ENCODE measurements at places on chromosomes 3 and 15.

DNA sequence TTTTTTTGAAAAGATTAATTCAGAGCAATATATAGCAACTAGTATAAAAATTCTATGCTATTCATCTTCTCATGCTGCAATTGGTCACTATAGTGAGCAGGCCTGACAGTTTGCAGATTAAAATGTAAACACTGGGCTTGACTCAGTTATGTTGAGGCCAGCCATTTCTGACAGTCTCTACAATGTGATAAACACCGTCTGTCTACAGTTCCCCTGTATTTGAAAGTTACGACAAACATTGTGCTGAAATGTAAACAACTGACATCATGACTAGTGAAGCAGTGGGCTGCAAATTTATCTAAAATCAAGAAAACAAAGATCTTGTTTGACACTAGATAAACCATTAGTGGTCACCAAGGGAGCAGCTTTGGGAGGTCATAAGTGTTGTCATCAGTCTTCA lies 197.4 kb downstream of the ISL2 start:
- DNase-seq: no peak

DNA sequence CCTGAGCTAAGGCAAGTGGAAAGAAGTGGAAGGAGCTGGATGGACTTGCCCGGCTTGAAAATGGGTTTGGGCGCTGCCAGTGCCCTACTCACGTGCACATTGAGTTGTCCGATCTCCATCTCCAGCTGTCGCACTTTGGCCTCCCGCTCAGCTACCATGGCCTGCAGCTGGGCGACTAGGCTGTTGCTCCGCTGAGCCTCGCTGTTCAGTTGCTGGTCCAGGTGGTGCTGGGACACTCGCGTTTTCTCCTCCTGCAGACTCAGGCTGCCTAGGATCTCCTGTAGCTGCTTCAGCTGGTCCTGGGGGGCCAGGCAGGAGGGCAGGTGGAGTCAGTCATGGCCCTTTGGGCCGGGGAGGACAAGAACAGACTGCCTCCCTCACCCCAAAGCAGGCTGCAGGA lies 33.0 kb upstream of the HHATL start:
- DNase-seq: no peak

DNA sequence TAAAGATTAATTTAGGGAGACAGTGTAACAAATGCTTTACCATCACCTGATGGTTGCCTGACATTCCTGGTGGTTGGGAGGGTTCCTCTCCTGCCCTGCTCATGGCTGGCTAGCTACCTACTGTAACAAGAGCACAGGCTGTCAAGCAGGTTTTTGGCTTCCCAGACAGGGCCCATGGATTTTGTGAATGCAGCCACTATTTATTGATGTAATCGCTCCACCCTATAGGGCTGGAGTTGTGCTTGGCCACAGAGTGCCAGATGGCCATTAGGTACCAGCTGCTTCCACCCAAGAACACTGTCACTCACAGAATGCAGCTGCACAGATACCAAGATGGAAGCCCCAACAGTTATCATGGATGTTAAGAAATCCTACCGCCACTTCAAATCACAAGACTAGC lies 31.0 kb upstream of the KLHL25 start:
- DNase-seq: no peak

DNA sequence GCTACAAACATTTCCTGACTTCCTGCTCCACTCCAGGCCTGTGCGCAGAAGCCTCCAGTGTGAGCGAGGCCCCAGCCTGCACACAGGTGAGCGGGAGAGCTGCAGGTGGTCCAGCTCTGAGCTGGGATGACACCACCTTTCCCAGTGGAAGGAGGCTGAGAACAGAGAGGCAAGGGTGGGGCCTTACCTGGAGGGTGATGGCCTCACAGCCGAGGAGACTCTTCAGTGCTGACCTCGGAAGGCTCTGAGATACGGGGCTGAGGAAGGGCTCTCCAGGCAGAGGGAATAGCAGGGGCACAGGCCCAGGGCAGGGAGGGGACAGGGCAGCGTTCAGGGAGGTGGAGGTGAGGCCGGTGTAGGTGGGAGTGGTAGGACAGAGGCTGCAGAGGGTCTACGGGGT lies 70.8 kb downstream of the EFCAB12 start:
- DNase-seq: no peak

DNA sequence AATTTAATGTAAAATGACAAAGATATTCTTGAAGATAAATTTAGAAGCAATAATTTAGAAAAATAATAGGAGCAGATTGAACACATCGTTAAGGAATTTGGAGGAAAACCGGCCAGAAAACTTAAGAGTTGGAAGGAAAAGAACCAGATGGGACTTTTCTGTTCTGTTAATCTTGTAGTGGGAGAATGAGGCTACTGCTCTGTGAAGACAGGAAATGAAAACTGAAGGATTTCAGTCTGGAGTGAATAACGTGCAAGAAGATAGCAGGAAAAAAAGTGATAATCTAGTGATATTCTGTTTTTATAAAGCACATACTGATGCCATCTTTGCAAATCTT lies 74.2 kb downstream of the DPPA2 start:
- no peak for DNase-seq

GRCh38 chr15:96888764-96889163 lies 558.3 kb downstream of the NR2F2 start:
- no peak for DNase-seq

Measured in stimulated activated CD4-positive, alpha-beta T cell treated with anti-CD3 and anti-CD28 coated beads, Interleukin-1b, Interleukin-23, amount 100 ng/mL, for 24 hours (primary cell).